ENCODE measurements at places on chromosomes 6 and 20. TPM values are rescaled to one million over a fixed set of nuclear protein-coding genes. Genes with fewer than 3 reads are reported as not detected.
A peak's percentile ranks its signal among the peaks of the same experiment; 100 is the strongest.

DNA sequence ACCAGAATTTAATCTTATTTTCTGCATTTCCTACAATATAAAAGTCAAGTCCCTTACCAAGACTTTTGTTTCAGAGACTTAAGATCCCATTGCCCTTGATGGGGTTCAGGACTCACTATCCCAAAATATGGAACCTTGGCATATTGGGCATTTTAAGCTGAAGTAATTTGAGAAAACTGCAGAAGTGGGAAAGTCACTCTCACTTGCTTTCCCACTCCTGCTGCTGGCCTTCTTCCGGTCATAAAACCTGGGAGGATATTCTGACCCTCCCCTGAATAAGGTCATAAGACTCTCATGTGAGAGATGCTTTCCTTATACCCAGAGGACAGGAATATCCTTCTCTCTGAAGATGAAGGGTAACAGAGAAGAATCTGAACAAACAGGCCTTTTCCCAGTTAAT is 92.8 kb upstream of the IFNGR1 start:
- DNase-seq, result no peak

GRCh38 chr6:109793021-109793420 is 101.9 kb downstream of the FIG4 start:
- no peak for DNase-seq

GRCh38 chr20:48898210-48898609 is 23.3 kb upstream of the ARFGEF2 start:
- no peak for DNase-seq

LHFPL5 gene
- not detected for total RNA-seq

DNA sequence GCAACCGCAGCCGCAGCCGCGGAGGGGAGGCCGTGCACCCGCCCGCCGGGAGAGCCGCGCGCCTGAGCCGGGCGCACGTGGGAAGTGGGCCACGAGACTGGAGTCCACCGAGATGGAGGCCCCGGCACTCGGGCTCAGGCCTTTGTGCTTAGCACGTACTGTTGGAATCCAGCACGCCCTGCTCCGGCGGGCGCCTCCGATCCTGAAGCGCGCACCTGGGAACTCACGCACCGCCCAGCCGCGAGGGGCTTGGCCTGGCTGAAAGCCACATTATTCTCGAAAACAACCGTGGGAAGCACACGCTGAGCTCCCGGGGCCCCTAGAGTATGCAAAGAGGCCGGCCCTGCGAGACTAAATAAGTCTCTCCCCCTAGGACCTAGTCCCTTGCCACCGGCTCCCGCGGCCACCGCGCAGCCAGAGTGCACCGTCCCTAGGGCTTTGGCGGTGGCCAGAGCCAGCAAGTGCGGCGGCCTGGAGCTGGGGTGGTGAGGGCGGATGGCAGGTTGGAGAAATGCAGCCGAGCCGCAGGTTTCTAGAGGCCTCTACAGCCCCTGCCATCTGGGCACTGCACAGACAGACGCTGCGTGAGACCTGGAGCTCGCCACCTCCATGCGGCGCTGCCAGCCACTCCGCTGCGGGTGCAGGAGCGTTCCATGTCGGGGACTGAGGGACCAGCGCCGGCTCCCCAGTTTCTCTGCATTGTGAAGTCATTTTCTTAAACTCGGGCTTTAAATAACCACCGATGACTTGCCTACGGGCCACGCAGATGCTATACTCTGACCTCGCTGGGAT is 42.0 kb upstream of the LY86 start:
- DNase-seq, result no peak

DNA sequence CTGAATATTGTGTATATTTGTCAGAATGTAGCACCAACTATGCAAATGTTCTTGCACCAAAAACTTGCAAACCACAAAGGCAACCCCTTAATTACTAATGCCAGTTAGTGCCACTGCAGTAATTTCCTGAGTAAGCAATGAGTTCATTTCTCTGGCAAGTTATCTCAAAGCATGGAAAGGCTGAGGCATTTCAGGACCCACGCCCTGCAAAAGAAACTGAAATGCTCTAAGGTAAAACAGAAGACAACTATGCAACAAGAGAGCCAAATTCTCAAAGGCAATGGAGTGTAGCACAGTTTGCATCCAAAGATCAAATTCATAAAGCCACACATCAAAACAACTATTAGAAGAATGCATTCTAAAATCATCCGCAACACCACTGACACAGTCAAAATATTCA is 994.4 kb downstream of the EYS start:
- DNase-seq, result no peak

- no peak for DNase-seq
Observed at GRCh38 chr6:107506145-107506544, 16.2 kb downstream of the SOBP start.

RIMS4 gene
- total RNA-seq, result not detected

FHL5 gene
- not detected for total RNA-seq

DNA sequence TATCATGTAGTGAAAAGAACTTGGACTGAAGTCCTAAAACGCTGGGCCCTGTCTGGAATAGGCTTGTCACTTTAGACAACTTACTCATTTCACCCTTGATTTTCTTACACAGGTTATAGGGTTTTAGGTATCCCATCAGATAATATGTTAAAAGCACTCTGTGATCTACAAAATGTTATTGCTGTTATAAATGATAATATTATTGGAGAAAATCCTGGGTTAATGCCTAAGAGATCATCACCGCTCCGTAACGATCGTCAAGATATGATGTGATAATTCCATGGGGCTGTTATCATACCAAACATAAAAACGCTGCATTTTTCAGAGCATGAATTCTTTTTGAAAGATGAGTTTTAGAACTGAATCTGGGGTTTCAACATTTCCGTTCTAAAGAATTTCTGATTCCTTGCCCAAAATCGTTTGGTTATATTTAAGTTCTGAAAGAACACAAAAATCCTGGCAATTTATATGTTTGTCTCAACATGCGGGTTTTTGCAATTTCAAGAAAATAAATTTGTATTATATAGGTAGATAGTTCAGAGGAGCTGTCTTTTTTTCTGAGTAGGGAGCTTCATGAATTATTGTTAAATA is 154.8 kb downstream of the FOXC1 start:
- no peak for DNase-seq

PTK6 gene
- 0.71 TPM for total RNA-seq

DNA sequence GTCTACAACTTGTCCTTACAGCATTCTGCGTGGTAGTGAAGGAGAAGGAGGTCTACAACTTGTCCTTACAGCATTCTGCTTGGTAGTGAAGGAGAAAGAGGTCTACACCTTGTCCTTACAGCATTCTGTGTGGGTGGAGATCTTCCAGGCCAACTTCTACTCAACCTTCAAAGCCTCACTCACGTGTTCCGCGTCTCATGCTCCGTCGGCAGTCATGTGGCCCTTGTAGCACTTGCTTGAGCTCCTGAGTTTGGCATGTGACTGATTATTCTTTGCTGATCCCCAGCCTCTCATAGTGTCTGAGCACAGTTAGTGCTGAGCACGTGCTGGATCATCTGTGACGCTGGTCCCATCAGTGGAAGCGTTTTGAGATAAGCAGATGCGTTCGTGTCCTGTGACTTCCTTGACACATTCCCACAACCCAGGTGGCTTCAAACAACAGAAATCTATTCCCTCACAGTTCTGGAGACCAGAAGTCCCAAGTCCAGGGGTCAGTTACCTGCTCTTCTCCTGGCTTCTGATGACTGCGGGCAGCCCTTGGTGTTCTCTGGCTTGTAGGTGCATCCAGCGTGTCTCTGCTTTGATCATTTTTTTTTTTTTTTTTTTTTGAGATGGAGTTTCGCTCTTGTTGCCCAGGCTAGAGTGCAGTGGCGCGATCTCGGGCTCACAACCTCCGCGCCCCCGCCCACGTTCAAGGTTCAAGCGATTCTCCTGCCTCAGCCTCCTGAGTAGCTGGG is 2.6 kb downstream of the SS18L1 start:
- no peak for DNase-seq

DNA sequence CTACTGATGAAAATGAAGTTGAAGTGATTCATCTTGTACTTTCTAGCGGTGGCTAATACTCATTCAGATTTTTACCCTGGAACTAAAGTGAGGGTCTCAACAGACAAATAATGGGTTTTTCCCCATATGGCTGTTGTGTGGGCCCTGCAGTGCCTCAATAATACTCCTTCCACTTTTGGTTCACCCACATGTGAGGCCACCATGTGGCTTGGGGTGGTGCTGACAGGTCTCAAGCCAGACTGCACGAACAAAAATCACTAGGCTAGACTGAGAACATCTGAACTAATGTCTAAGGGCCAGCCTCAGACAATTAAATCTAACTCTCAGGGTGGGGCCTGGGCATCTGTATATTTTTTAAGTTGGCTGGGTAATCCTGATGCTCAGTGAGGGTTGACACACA is 7.9 kb upstream of the COL12A1 start:
- no peak for DNase-seq

- no peak for DNase-seq
Observed at GRCh38 chr6:103538381-103538780, 1321.3 kb downstream of the HACE1 start.

- DNase-seq, result no peak
Observed at GRCh38 chr20:49919461-49919860, 4.1 kb upstream of the SPATA2 start.

FERMT1 gene
- total RNA-seq, result not detected

GRCh38 chr20:1881240-1881835 is 13.9 kb upstream of the SIRPA start:
- DNase-seq, result no peak

DNA sequence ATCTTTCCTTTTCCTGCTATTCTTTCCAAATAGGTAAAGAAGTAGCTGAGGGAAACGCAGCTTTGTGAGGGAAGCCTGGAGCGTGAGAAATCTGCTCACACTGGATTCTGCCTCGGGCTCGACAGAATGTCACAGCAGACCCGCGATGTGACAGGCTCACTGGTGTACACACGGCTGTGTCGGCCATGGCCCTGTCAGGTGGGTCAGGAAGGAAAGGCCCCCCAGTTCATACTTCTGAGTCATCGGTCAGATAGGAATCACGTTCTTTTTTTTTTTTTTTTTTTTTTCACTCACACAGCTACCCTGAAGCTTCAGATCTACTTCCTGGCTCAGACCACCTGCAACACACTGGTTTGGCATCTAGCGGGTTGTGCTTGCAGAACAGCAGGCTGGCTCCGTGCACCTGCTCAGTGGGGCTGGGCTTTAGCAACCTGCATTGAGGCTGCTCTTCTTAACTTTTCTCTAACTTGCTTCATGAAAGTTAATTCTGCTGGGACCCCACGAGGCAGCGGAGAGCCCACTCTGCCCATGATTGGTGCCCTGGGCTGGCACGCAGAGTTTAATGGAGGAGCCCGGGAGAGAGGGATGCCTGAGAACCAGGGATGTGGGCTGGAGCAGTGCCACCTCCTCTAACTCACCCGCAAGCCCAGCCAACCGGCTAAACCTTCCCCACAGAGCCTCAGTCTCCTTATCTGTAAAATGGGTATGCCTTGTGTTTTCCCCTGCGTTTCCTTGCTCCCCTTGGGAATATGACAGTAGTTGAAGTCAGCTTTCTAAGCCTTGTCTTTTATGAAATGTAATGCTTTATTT is 61.5 kb upstream of the FNDC1 start:
- peak; percentile 64 for DNase-seq

GRCh38 chr6:154615483-154616025 is 105.1 kb upstream of the CNKSR3 start:
- DNase-seq, result no peak

DNA sequence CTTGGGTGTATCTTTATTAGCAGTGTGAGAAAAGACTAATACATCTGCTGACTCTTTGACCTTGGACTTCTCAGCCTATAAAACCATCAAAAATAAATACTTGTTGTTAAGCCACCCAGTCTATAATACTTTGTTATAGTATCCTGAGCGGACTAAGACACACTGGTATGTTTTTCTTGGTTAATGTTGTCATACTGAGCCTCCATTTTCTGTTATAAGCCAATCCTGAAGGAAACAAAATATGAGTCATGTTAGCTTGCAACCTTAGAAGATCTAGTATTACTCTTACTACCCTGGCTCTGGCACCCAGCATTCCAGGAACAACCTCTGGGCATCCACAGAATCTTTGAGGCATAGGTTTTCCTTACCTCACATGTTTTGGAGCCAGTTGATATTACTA is 307.2 kb downstream of the FRK start:
- DNase-seq, result no peak

DNA sequence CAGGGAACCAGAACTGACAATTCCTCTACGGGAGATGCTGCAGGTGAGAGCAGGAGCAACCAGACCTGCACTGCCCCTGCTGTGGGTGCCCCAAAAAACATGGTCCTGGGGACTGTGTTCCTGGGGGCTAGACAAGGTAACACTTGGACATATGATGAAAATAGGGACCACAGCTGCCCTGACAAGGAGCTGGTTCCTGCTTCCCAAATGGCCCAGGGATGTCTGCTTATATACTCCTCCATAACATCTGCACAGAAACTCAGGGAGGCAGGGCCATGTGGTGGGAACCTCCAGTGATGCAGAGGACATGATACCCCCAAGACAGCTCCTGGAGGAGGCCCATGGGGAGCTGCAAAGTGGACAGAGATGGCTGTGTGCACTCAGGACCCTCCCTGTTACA is 19.8 kb downstream of the HLA-F start:
- no peak for DNase-seq

C6orf58 gene
- total RNA-seq, result not detected

C20orf202 gene
- not detected for total RNA-seq

DNA sequence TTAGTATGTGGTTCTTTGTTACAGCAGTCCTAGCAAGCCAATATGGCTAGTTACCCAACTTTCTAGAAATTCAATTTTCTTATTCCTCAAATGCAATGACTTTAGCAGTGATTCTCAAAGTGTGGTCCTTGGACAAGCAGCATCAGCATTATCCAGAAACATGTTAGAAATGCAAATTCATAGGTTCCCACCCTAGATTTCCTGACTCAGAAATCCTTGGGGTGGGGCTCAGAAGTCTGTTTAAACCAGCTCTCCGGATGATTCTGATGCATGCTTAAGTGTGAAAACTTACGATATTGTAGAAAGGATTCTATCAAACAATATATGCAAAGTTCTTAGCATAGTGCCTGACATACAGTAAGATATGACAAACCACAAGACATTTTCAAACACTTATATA is 757.1 kb downstream of the DHX35 start:
- DNase-seq, result no peak

DNA sequence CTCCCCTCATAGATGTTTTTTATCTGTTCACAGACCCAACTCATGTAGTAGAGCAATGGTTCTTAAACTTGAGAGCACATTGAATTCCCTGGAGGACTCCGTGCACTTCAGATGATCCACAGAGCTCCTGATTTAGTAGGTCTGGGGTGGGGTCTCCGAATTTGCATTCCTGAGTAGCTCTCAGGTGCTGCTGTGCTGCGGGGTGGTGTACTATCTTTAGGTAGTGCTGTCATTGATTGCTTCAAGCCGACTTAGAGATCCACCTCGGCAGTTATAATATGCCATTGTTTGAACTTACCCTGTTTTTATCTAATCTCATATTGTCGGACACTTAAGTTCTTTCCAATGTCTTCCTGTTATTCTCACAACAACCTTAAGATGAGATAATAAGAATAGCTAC is 45.0 kb downstream of the BMP2 start:
- DNase-seq, result no peak

GRCh38 chr6:169701311-169701953 is 397 bp downstream of the WDR27 start:
- no peak for DNase-seq
